Suppressor macrophage treated with lipopolysaccharide for 4 hours (primary cell): ENCODE measurements at places on chromosomes 7 and 10.

GRCh38 chr7:66556177-66556548 lies 72.5 kb upstream of the KCTD7 start:
- DNase-seq: no peak

- DNase-seq: no peak
These were observed 15.2 kb downstream of the PIP start for GRCh38 chr7:143147070-143147469.

GRCh38 chr7:143375298-143376034 lies 5.7 kb upstream of the ZYX start:
- peak; percentile 65 for DNase-seq

- no peak for DNase-seq
These were observed 22.6 kb upstream of the KBTBD2 start for GRCh38 chr7:32914184-32914583.

- no peak for DNase-seq
These were observed 9.6 kb upstream of the CCM2 start for GRCh38 chr7:44990109-44991023.

DNA sequence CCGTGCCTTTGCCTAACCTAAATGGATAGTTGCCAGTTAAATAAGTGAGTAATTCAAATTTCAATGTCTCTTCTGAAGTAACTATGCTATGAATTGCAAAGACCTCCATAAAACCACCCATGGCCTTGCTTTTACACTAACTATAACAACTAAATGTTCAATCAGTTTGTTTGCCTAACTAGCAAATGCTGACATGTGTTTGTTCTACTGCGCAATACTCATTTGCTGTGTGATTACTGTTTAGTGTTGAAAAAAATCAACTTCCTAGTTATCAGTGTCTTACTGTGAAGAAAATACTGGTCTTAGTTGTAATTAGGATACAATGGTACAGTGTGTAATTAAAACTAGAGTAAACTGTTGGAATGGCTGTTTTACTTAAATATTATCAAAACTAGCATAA lies 47.3 kb upstream of the GATAD1 start:
- no peak for DNase-seq

DNA sequence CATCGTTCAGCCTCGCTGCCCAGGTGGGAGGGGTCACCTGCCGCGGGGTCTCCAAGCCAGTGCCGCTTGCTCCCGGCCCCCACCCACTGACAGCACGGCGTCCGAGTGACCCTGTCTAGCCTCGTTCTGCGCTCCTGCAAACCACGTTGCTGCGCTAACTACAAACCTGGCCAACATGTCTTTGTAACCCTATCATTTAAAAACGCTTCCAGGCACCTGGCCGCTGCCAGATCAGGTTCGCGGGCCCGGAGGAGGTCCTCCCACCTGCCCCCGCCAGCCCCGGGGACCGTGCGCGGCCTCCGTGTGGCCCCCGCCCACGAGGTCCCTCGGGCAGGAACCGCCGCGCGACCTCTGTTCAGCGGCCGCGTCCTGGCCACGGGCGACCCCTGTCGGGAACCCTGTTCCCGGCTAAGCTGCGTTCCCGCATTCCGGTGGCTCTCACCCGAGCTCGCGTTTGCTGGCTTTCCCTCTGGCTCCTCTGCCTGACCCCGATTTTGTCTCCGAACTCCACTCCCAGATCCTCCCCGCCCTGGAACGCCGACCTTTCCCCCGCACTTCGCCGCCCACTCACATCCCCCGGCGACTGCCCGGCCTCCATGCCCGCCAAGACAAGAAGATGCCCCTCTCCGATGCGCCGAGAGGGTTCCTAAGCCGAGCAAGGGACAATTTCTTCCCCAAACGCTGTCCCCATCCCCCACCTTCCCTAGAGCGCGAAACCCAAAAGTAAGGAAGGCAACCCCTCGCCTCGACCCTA lies 2.4 kb downstream of the SFMBT2 start:
- DNase-seq: peak; percentile 67

DNA sequence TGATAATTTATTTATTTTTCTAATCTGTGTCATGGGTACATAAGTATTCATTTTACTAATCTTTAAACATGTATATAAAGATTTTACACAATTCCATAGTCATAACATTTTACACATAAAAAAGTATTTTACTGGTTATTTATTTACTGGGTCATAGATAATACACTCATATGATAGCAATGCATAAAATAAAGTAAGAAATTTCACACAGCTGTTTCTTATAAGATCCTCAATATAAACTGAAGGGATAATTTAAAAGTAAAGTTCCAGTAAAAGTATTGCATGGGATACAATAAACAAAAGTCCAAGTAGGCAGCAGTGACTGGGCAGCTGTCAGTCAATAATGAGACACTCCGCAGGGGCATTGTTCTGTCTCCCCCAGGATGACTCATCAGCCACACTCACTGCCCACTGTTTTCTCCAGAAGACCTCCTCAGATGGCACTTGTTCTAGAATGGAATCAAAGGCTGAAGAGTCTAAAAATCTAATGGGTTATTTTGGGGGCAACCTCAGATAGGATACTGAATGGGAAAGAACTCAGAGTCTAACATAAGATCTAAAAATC lies 32.7 kb downstream of the DPY19L1 start:
- no peak for DNase-seq

DNA sequence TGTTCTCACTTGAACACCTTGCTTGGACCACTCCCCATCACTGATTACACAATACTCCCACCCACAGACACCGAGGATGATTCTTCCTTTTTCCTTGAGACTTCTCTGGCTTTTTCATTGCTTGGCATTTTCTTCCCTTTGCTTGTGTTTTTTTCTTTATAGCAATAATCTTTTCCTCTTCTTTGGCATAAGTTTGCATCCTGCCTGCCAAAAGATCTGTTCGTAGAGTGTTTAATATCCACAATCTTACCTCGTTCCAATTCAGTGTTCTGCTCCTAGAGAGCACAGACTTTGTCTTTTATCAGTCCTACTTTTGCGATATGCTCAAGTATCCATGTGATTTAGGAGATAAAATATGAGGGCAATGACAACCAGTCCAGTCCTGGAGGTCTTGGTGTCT lies 303.3 kb upstream of the CDC14C start:
- no peak for DNase-seq

DNA sequence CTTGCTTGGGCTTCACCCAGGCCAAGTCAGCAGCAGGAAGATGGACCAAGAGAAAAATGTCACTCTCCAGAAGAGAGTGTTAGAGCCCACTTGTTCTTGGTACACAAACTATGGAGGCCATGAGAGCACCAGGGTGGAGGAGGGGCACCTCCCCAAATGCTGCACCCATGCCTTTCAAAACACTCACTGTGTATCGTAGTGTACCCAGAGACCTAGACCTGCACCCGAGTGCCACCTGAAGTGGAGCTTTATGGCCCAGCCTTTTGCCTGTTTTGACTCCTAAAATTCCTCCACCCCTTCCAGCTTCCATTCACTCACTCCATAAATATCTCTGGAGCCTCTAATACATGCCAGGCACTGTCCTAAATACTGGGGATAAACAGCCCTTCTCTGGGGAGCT lies 5.0 kb downstream of the SFTPD start:
- no peak for DNase-seq

DNA sequence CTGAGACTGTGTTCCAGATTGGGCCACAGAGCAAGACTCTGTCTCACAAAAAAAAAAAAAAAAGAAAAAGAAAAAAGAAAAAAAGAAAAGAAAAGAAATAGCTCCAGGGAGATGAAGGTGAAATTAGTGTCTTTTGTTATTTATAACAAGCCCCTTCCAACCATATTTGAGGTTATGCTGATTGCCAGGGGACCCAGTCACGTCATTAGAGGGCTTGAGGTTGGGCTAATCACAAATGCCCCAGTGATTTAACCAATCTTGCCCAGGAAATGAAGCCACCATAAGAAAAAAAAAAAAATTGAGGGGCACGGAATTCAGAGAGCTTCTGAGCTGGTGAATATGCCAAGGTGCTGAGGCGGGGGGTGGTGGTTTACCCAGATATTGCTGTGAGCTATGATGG lies 11.3 kb upstream of the RNF216 start:
- no peak for DNase-seq

DNA sequence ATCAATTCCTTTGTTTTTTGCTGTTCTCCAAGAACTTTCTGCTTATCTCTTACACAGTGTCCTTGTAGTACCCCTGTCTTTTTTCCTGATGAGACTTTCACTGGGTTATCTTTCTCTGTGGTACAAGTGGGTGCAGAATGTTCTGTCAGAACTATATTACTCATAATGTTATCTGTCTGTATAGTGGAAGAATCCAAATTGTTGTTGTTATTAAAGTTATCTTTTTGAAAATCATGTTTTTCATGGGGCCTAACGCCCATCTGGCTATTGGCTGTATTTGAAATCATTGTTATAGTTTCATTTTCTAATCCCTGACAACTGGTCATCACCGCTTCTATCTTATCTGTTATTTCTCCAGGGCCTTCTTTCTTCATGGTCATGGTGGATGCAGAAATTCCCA lies 163.0 kb upstream of the CCDC6 start:
- DNase-seq: no peak

DNA sequence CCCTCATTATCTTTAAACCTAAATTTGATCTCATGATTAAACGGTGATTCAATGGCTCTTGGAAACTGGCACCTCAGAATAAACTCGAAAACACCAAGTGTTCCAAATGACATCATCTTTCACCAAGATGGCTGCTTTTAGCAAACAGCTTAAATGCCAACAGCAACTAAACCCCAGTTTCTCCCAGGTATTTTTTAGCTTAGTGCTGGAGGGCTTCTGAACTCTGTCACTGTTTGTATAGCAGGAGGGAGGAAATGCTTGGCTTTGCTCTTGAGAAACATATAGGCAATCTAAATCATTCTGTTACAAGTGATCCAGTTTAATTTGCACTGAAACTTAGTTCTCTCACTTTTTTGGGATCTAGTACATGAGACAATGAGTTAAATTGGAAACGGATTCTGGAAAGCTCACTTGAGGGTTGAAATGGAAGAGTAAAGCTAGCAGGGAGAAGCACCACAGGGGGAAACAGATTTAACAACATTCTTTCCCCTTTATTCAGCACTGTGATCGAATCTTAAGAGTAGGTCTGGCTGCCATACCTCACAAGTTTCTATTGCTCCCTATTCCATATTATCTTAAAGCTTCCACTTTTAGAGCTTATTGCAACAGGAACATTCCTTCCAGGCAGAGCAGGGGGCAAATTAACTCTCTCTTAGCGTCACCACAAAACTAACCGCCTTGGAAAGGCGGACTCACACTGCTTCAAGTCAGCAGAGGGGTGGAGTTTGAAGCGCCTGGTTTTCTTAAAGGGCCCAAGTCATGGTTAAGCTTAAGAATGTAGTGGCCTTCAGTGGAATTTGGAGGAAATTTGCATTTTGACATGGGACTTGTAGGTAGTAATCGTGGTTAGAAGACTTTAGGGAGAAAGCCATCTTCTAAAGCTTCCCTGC lies 1.8 kb upstream of the CCDC6 start:
- DNase-seq: peak; percentile 84

DNA sequence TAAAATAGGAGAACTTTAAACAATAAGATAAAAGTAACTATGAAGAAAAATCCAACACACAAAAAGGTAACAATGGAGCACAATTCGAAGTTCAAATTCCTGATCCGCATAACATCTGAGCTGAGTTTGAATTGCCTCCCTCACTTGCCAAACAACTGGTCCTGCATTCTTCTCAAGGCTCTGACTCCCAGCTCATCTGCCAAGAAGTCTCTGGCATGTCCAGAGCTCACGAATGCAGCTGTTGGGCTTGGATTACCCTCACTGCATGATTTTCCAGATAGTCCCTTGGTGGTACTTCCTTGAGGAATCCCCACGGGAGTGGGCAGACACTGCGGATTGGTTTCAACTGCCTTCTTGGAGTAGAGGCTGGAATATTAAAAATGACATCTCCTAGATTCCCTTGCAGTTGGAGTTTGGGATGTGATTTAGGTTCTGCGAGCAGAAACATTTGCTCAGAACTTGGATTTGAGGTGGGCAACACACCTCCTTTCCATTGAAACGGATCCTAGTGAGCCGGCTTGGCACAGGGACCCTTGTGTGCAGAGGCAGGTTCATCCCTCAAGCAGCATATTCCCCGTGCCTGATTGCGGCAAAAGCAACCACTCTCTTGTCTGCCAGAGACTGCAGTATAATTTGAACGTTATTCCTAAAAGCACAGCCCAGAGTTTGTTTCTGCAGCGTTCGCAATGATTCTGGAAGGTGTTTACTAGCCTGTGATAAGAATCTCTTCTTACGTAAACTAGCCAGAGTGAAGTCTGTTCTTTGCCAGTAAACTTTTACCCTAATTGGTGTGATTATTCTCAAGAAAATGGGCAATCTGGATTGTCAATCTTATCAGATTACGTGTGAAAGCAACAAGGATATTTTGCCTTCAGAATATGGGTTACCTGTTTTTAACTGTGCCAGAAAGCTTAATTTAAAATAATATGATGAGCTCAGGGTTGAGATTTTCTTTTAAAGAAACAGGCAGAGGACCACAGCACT lies 23.4 kb upstream of the PRKCQ start:
- no peak for DNase-seq

GRCh38 chr7:46133751-46134150 lies 212.7 kb upstream of the IGFBP3 start:
- no peak for DNase-seq

DNA sequence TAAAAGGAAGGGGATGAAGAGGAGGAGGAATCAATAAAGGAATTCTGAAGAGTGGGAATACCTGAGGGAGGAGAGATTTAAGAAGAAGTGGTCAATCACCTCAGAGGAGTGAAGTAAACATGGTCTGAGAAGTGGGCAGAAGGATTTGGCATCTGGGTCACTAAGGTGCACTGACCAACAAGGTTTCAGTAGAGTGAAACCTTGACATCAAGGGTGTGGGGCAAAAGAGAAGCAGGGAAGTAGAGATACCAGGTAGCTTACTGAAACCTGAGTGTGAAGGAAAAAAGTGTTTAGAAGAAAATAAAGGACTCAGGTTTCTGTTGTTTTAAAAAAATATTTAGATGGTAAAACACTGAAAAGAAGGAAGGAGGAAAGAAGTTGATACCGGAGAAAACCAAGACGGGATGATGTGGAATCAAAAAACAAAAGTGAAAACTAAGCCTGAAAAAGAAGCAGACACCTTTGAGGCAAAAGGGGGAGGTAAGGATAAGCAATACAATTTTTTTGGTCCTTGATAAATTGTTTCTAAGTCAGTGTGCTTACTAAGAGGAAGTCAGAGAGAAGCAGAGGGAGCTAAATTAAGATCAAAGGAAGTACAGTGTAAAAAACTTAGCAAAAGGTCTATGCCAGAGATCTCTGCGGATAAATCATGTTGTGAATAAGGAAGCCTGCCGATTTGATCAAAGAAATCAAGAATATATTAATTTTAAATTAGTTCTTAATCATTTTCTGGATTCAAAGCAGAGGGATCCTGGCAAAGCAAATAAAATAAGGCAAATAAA lies 137.2 kb upstream of the GPR22 start:
- DNase-seq: peak; percentile 13

DNA sequence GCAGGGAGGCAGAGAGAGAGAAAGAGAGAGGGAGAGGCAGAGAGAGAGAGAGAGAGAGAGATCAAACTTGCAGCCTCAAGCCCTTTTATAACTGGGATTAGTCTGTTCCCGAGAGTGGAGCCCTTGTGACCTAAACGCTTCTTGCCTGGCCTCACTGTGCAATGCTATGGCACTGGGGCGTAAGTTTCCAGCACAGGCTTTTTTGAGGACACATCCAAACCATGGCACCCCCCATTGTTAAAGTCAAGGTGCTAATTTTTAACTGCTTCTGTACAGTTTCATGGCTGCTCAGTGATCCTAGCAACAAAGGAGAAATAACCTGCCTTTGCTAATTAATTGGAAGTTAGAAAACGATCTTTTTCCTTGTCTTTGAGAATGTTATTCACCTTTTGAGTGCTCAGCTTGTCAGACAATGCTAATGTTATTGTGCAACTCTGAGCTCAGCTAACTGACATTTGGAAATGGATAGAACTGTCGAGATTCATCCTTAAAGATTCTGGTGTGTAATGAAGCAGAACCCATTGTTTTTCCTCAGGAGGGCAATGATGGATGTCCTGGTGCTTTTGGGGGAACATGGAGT lies 268.4 kb downstream of the GLRX3 start:
- DNase-seq: no peak

GRCh38 chr10:44385026-44385695 lies at the start of gene CXCL12:
TSS of gene CXCL12 (minus strand) at chr10:44385097. CDS start at chr10:44385005, 92 bp downstream.
- DNase-seq: no peak
